Activated gamma-delta T cell treated with Interleukin-2 at 50 U/mL for 16 hours (primary cell): ENCODE measurements at places on chromosomes 12 and 14.

- no peak for DNase-seq
Observed at GRCh38 chr12:111558107-111558376, 41.1 kb downstream of the ATXN2 start.

DNA sequence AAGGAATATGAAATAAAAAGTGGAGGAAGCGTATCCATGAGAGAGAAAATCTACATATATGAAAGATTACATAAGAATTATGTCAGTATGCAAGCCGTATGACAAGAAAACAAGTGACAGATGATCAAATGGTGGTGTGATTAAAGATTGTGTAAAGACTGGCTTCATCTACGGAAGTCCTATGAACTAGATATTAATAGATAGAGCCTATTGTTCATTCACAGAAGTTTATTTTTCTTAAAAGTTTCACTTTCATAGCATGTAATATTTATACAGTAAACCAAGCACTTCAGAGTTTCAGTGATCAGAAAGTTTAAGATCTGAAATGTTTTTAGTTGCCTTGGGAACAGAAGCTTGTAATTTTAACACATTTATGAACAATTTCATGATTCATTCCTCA lies 84.5 kb downstream of the VRK1 start:
- DNase-seq: no peak

GRCh38 chr12:104515899-104516298 lies 59.2 kb downstream of the CHST11 start:
- no peak for DNase-seq

GRCh38 chr12:113724794-113725556 lies 241.2 kb downstream of the RBM19 start:
- DNase-seq: no peak

- no peak for DNase-seq
Observed at GRCh38 chr12:116037941-116038837, 239.3 kb downstream of the MED13L start.

DNA sequence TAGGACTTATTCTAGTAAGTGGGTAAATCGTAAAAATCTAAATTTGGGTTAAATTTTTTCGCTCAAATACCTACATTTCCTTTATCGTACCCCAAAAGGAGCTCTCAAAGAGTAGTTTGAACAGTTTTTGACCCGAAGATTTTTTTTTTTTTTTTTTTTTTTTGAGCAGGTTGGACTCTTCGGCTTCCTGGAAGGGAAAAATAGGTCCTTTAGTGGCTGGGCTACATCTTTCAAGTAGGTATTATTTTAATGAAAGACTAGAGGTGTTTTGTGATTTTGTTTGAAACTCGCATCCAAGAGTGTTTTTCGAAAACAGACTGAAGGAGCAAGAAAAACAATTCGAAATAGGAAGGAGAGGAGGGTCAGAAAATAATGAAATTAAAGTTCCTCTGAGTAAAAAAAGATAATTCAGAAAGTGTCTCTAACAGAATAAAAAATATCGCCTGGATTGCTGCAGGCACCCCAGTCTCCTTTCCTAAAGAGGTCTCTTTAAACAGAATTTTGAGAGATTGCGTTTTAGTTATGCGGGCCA lies 6.0 kb downstream of the CDKN1B start:
- no peak for DNase-seq
